Testis (tissue), 5 donors: ENCODE measurements at places on chromosomes 2 and 18.

GRCh38 chr2:86049529-86049928 is 56.2 kb downstream of the POLR1A start:
- DNase-seq: no peak

- no peak for DNase-seq
Measured at GRCh38 chr2:96499061-96499960, 5.8 kb downstream of the NEURL3 start.

- DNase-seq: no peak
Measured at GRCh38 chr2:107222466-107222865, 336.5 kb upstream of the ST6GAL2 start.

DNA sequence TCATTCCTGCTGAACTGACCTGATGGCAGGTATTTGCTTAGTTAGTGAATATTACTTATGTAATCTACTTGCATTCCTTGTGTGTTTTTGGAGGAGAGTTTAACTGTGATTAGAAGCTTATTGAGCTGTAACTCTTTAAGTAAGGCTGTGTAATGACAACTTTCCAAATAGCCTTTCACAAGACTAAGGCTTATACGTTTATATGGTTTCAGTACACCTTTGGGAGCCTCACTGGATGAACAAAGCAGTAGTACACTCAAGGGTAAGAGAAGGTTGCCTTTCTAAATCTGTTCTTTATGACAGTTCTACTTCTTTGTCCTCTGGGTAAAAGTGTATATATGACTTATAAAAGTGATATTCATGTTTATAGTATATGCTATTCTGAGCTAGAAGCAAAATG is 4.3 kb downstream of the ITPRID2 start:
- DNase-seq: no peak

DNA sequence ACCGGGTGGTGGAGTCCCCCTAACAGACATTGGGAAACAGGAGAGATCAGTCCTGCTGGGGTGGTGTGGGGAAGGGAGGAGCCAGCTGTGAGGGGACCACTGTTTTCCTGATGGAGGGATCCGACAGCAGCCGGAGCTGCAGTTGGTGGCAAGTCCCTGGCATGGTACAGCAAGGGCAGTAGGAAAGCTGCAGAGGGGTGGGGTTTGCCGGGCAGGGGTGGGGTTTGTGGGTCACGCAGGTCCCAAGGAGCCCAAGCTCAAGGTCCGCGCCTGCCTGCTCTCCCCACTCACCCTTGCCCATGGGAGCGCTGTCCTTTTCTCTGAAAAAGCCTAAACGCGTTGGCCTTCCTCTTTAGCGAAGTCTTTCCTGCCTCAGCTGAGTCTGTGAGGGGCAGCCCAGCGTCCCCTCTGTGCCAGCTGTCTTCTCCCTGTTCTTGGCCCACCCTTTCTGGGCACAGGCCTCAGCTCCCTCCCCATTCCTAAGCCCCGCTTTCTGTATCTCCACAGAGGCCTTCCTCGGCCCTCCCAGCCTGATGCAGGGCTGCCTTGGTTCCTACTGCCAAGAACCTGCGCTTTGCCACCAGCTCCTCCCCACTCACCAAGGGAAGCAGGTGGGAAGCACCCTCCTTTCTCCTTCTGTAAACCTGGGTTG is 29.3 kb upstream of the INHBB start:
- DNase-seq: no peak

GRCh38 chr2:26471766-26472706 is 5.9 kb downstream of the OTOF start:
- no peak for DNase-seq

- DNase-seq: no peak
Measured at GRCh38 chr18:2139691-2140090, 431.6 kb downstream of the METTL4 start.

DNA sequence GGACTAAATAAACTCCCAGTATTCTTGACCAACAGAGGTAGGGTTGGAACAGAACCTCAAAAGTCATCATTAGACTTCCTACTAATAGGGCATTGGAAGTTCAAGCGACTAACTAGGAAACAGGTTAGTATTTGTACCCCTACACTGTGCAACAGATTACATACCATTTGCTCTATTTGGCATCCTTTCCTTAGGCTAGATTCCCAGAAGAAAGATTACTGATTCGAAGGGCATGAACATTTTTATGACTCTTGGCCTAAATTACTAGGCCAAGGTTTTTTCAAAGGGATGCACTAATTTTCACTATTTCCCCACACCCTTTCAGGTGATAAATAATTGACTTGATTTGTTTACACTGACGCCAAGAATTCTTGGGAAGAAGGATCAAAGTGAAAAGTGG is 104.8 kb upstream of the CYP1B1 start:
- no peak for DNase-seq

- DNase-seq: no peak
Measured at GRCh38 chr2:201107624-201108023, 8.3 kb upstream of the CFLAR start.
